ENCODE measurements at places on chromosomes 12 and 14.
A peak's percentile ranks its signal among the peaks of the same experiment; 100 is the strongest.

DNA sequence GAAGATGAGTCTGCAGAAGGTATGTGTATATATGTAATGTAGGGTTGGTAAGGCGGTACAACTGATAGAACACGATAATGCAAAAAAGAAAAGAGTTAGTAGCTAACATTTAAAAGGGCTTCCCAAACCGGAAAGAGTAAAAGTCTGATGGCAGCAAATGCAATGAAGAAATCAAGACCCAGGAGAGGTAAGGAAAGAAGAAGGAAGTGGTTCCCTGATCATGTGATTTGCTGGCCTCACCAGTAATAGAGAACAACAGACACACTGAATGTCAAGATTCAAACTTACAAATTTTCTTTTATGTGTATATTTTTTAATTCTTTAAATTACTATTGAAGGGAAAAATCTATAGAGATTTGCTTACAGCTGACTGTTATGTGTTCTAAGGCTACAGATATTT, 18.4 kb downstream of the ZFC3H1 start:
- DNase-seq = no peak

DNA sequence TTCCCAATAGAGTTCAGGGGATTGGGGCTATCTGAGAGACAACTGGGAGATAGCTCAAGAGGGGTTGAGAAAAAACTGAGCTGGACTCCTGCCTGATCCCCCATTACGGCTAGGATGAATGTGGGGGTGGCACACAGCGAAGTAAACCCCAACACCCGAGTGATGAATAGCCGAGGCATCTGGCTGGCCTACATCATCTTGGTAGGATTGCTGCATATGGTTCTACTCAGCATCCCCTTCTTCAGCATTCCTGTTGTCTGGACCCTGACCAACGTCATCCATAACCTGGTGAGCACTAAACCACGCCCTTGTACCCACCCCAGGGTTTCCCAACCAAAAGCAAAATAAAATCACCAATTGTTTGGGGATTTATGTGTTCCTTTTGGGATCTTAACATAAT, 1.0 kb downstream of the ORMDL2 start:
- no peak for DNase-seq

DNA sequence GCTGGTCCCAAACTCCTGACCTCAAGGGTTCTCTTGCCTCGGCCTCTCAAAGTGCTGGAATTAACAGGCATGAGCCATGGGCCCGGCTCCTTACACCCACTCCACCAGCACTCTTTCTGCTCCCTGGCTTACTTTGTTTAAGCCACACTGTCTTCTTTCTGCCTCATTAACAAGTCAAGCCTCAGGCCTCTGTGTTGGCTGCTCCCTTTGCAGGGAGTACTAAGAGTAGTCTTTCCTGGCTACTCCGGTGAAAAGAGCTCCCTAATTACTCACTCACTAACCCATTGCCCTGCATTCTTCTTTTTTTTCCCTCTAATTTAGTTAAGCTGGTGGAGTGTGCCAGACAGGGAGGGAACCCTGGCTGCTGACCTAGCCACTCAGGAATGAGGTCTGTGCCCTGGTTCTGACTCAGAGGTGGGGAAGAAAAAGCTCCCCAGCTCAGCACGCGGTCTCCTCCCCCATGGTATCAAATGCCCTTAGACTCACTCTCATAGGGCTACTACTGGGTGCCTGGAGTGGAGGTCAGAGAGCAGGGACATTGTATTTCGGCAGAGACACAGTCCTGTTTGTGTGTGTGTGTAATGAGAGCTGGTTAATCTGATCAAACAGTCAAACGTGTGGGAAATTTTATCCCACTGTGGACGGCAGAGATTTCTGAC, 19.8 kb downstream of the GALNT6 start:
- peak; percentile 29 for DNase-seq

GRCh38 chr14:90111895-90112534, 50.2 kb downstream of the KCNK13 start:
- DNase-seq = no peak

- DNase-seq = no peak
Observed at GRCh38 chr14:94460631-94461416, 8.2 kb upstream of the SERPINA11 start.

- DNase-seq = no peak
Observed at GRCh38 chr12:51953864-51954263, 2.4 kb downstream of the ACVR1B start.

DNA sequence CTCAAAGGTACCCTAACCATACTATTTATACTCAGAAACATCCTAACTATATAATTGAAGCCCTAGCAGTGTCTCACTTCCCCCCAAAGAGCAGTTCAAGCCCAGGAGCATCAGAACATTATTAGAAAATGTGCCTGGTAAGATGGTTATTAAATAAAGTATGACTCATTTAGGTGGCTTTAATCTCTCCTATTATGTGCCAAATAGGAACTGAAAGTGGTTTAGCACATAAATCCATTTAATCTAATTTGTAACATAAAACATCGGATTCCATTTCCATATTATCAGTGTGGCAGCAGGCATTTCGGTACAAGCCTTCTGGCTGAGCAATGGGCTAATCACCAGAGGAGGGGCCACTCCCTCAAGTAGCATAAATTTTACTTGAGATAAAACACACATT, 395.2 kb upstream of the TMTC1 start:
- no peak for DNase-seq

GRCh38 chr12:65968359-65968758, 144.1 kb downstream of the HMGA2 start:
- no peak for DNase-seq

DNA sequence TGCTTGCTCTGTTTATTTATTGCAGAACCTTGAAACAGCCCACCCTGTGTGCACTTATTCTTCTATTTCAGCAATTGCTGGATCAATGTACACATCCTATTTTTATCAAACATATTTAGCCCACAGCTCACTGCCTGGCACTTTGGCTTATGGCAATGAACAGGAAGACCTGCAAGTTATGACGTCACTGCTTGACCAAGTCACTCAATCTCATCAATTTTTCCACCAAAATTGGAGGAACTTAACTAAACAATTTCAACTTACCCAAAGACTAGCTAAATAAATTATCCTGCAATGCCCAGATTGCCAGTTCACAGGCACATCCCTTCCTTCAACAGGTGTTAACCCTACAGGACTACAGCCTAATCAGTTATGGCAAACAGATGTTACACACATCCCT, 89.3 kb downstream of the FSCB start:
- no peak for DNase-seq

DNA sequence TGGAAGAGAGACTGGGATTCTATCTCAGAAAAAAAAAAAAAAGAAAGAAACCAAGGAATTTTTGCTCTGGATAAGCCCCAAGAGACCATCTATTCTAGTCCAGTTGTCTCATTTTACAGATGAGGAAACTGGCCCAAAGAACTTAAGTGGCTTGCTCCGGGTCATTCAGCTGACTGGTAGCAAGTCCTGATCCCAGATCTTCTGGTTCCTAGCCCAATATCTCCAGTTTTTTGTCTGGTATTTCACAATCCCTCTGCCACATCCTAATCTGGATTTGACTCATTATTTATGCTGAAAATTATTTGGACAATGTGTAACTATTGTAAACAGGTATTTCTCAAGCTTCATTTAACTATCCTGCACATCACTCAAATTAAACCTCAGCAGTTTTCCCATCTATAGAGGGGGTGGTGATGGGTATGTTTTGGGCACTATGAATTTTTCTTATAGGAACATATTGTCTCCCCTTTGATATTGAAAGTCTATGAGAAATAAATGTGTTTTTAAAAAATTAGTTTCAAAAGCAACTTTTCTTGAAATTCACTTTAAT, 43.4 kb downstream of the PPP2R5E start:
- DNase-seq = no peak

DNA sequence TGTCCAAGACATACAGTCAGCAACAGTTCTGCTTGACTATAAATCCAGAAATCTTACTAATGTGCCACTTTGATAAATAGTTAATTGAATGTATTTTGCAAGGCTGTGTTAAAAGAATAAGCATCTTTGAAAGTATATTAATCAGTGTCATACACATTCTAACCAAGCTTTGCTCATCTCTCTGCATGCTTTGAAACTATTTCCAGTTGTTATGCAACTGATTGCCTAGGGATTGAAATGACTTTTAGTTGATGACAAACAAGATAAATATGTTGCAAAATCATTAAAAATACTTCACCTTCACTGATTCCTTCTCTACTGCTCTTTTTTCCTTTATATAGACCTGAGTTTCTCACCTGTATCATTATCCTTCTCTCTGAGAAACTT, 91.3 kb downstream of the AEBP2 start:
- no peak for DNase-seq

DNA sequence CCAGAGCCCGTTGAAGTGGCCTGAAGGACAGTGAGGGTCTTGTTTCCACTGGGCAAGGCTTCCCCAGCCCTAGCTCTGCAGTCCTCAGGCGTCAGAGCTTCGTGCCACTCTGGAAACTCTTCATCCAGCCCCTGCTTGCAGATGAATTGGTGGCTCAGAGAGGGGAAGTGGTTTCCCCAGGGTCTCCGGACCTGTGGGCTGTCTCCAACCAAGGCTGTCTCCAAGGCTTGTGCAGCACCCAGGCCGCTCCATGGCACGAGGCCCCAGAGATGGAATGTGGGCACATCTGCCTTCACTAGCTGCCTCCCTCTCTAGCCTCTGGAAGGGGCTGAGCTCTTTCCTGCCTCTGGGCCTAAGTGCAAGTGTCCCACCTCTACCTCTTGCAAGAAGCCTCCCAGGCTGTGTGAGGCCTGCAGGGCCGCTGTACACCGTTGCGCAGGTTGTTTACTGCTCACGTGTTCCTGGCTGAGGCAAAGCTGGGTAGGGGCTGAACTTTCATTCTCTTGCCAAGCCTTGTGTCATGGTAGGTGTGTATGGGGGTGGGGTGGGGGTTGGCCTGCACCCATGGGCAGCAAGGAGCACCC, 11.1 kb downstream of the RIN3 start:
- DNase-seq = no peak

GRCh38 chr12:26268841-26269561, 73.6 kb downstream of the SSPN start:
- no peak for DNase-seq

GRCh38 chr12:123763093-123763492, 992 bp downstream of the DNAH10 start:
- DNase-seq = peak; percentile 76

DNA sequence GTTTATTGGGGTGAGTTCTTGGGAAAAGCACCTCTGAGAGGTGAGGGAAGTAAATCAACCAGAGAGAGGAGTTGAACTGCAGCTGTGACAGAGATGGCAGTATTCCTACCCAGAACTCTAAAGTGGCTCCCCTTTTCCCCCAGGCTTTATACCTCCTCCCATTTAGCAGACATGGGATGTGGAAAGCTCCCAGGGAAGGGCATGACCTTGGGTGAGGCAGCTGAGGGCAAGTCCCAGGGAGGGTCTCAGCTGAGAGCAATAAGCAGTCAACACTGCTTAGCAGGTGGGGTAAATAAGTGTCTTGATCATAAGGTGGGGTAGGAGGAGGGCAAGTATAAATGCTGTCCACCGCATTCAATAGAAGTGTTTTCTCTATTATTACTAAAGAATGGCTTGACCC, 143.0 kb downstream of the AKAP6 start:
- DNase-seq = no peak

GRCh38 chr12:56110571-56110970, 5.9 kb upstream of the RPL41 start:
- DNase-seq = no peak

DNA sequence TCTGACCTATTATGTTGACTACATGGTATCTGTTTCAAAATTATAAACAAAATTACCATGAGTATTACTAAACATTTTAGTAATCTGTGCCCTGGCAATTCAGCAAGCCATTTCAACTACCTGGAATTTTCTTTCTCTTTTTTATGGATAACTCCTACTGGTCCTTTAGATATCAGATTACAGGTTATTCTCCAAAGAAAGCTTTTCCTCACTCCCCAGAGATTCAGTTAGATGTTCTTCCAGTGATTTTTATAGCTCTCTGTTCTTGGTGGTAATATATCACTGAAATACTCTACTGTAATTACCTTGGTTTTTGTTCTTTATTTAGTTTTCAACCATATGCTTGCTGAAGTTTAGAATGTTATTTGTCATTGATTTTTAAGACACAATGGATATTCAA, 930.2 kb upstream of the FOXG1 start:
- no peak for DNase-seq

DNA sequence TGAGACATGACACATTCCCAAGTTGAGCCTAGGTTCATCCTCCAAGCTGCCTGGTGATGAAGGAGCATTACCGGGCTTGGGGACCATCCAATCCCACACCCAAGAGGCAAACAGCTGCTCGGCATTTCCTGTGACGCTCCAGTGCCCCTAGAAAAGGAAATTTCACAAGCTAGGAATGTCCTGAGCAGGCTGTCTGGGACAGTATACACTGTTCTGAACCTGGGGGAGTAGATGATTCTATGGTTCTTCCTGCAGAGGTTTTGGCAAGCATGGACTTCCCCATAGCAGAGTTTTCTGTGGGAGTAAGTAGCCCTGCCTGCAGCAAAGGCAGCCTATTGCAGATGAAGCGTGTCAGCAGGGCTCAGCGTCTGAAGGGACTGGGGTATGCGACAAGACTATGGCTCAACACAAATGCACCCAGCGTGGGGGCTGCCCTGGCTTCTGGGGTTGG, 47.4 kb upstream of the SRSF5 start:
- DNase-seq = peak; percentile 33

DNA sequence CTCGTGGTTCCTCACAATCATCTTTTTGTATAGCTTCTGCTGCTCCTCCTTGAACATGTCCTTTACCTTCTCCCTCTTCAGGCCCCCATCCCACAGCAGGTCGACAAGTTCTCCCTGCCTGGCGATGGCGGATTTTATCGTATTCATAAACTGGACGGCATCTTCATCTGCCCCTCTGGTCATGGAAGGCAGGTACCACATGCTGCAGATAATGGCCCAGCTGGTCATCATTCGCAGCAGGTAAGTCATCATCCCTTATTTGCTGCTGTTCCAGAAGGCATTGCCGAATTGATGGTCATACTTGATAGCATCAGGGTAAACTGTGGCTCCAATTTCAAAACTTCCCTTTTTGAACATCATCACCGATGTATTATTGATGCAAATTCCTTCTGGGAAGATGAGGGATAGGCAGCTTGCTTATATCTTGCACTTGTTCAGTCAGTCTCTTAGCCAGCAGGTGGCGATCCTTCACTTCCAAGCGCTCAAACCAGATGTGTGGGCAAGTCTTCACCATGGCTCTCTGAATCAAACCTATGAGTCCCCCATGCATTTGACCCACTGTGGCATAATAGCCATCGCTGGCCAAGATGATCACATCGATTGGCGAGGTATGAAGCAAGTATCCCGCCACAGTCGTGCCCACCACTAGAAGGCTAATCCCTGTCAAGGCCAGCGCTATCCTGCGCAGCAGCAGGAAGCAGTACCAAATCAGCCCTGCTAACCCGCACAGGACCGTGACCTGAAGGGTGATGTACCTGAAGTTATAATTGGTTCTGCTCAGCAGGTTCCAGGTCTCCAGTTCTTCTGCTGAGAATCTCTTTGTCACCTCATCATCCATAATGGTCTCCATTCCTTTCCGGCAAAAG, 381.5 kb upstream of the STXBP6 start:
- peak; percentile 69 for DNase-seq

- peak; percentile 87 for DNase-seq
Observed at GRCh38 chr12:48817873-48818830, at the start of gene CACNB3. Gene CACNB3 (plus strand): TSS chr12:48818496. CDS start chr12:48818930, 434 bp downstream.

GRCh38 chr14:63178912-63179311, 25.3 kb upstream of the RHOJ start:
- DNase-seq = no peak
